Colonic mucosa (tissue), 4 donors: ENCODE measurements at places on chromosomes 1 and 21. TPM values are rescaled to one million over a fixed set of nuclear protein-coding genes. Genes with fewer than 3 reads are reported as not detected.

DNA sequence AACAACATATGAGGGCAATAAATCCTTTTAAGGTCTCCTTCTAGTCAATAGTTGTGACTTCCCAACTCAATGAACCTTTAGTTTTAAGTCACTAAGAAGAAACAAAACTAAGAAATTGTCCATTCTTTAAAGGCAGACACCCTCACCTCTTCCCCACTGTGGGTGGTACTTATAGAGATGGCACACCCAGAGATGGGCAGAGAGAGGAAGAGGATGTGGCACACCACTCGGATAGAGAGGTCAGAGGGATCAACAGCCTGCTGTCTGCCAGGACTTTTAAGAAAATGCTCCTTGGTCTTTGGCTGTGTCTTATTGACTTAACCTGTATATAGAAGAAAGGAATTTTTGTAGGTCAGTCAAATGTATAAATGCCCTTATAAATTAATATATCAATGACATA is 45.1 kb downstream of the FASLG start:
- DNase-seq = no peak
- no peaks in the 10 kb centered on the region for H3K36me3 ChIP-seq
- H3K27me3 ChIP-seq = no peaks in the 10 kb centered on the region
- H3K4me3 ChIP-seq = no peak overlapping the region
- H3K4me1 ChIP-seq = no peaks in the 10 kb centered on the region

Gene WNT3A
- not detected for total RNA-seq

GRCh38 chr1:152047730-152048415 is 11.1 kb upstream of the S100A11 start:
- H3K4me1 ChIP-seq = peaks cover 5% of the 10 kb centered on the region
- H3K36me3 ChIP-seq = no peaks in the 10 kb centered on the region
- H3K27ac ChIP-seq = peak overlapping the region; percentile 96
- peak overlapping the region; percentile 6 for H3K4me3 ChIP-seq
- peak; percentile 92 for DNase-seq
- H3K27me3 ChIP-seq = no peaks in the 10 kb centered on the region

- H3K27ac ChIP-seq = no peak overlapping the region
- H3K4me1 ChIP-seq = no peaks in the 10 kb centered on the region
- no peak overlapping the region for H3K4me3 ChIP-seq
- no peaks in the 10 kb centered on the region for H3K27me3 ChIP-seq
Measured at GRCh38 chr1:32998064-32998463, 33.5 kb upstream of the RNF19B start.

DNA sequence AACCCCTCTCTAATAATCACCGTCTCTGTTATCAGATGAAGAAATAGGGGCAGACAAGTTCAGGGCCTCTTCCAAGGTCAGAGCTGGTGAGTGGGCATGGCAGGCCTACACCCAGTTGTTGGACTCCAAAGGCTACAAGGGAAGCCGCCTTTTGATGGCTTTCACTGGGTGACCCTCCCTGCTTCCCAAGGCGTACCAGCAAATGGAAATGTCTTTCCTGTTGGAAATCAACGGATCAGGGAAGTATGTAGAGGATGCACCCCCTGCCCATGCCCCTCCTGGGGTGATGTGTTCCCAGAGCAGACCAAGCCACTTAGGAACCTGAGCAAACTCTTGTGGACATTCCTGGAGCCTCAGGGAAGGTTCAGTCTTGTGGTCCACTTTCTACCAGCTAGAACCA is 47.4 kb downstream of the LGR6 start:
- no peaks in the 10 kb centered on the region for H3K4me1 ChIP-seq
- H3K36me3 ChIP-seq = no peaks in the 10 kb centered on the region
- H3K27ac ChIP-seq = no peak overlapping the region
- no peaks in the 10 kb centered on the region for H3K27me3 ChIP-seq
- no peak overlapping the region for H3K4me3 ChIP-seq

Gene TMEM125
- total RNA-seq = 80.0 TPM

DNA sequence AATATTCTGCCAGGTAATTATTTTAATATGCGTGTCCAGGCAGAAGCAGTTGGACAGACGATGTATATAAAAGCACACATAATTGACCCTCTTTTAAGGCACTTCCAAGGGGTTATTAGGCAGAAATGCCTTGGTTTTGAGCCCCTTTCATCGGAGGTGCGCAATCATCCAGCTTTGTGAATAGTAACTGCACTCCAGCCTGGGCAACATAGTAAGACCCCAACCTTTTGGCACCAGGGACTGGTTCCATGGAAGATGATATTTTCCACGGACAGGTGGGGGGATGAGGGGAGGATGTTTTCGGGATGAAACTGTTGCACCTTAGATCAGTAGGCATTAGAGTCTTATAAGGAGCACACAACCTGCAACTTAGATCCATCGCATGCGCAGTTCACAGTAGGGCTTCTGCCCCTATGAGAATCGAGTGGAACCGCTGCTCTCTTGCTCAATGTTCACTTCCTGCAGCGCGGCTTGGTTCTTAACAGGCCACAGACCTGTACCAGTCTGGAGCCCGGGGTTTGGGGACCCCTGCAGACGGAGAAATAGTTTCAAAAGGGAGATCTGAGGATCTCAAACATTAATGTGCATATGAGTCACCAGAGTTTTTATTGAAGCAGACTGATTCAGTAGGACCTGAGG is 1.8 kb upstream of the MCOLN2 start:
- DNase-seq = no peak
- peaks cover 21% of the 10 kb centered on the region for H3K27me3 ChIP-seq
- H3K27ac ChIP-seq = no peak overlapping the region
- H3K4me1 ChIP-seq = peaks cover 12% of the 10 kb centered on the region
- H3K4me3 ChIP-seq = peak overlapping the region; percentile 80

DNA sequence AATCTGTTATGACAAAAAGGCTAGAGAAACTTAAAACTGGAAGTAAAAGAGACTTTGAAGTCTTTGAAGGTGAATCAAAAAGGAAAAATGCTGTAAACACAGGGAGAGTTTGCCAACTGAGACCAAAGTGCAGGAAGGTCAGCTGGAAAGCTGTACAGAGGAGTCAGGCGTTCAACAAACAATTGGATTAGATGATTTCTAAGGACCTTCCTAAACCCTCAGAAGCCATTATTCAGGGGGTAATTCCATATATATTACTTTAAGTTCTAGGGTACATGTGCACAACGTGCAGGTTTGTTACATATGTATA is 156.8 kb downstream of the ZBTB18 start:
- no peaks in the 10 kb centered on the region for H3K36me3 ChIP-seq
- no peak overlapping the region for H3K27ac ChIP-seq
- no peak overlapping the region for H3K4me3 ChIP-seq

DNA sequence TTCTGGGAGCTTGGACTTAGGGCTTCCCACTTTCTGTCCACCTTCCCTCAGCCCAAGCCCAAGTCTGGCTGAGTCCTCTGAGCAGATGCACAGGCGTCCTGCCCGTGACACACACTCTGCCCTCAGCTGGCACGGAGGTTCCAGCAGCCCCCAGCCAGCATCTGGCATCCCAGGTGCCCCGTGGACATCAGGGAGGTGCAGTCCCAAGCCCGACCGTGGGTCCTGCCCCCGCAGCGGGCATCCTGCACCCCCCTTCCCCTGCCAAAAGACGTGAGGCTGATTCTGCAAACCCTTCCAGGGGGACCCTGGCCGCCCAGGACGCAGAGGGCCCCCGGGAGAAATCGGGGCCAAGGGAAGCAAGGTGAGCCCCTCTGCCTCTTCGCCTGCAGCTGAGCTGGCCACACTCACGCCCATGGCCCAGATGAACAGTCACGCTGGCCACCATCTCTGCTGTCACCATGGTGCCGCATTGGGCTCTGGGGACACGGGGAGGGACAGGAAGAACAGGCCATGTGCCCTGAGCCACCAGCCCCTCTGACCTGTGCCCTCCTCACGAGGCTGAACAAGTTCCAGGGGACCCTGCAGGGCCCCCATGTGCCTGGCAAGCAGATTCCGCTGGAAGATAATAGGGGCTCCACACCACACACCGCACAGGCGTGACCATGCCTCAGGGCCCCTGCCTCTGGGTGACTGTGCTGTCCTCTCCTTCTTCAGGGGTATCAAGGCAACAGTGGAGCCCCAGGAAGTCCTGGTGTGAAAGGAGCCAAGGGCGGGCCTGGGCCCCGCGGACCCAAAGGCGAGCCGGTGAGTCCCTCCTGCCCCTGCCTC is 20.6 kb downstream of the COL6A2 start:
- H3K27me3 ChIP-seq = no peaks in the 10 kb centered on the region
- H3K27ac ChIP-seq = no peak overlapping the region
- peaks cover 4% of the 10 kb centered on the region for H3K36me3 ChIP-seq
- no peak for DNase-seq
- H3K4me3 ChIP-seq = no peak overlapping the region
- H3K4me1 ChIP-seq = no peaks in the 10 kb centered on the region

- H3K27me3 ChIP-seq = no peaks in the 10 kb centered on the region
- H3K4me1 ChIP-seq = no peaks in the 10 kb centered on the region
- H3K27ac ChIP-seq = no peak overlapping the region
- H3K36me3 ChIP-seq = no peaks in the 10 kb centered on the region
- H3K4me3 ChIP-seq = no peak overlapping the region
Measured at GRCh38 chr1:60978421-60979357, 103.7 kb upstream of the NFIA start.
